ENCODE measurements at places on chromosomes 5 and 9.

GRCh38 chr9:95598236-95598635 lies 81.5 kb upstream of the PTCH1 start:
- no peak for DNase-seq

DNA sequence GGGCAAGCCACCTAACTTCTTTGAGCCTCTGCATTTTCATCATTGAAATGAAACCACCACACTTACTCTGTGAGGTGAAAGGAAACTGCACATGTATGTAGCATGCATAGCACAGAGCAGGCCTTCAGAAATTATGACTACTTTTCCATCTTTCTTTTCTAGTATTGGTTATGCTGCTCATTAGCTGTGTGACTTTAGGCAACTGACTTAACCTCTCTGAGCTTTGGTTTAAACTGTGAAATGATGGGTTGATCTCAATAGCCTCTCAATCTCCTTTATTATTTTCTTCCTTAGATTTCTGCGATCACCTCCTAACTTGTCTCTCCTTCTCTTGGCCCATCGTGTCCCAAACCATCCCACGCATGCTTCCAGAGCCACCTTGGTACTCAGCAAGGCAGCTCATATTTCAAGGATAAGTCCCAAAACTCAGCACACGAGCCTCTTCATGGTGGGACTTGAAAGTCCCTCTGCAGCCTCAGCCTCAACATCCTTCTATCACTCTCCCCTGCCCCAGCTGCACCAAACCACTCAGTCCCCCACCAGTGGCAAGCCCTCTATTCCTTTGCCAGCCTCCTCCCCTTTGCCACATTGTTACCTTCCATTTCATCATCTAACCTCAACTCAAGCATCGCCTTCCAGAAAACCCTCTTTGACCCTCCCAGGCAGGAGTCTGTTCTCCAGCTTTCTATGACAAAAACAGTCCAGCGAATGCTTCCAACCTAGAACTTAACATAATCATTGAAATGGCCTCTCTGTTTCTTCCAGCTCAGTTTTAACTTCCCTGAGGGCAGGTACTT lies 60.3 kb upstream of the DNAH5 start:
- DNase-seq, result no peak

GRCh38 chr9:4196886-4197285 lies 103.0 kb downstream of the GLIS3 start:
- DNase-seq, result no peak

DNA sequence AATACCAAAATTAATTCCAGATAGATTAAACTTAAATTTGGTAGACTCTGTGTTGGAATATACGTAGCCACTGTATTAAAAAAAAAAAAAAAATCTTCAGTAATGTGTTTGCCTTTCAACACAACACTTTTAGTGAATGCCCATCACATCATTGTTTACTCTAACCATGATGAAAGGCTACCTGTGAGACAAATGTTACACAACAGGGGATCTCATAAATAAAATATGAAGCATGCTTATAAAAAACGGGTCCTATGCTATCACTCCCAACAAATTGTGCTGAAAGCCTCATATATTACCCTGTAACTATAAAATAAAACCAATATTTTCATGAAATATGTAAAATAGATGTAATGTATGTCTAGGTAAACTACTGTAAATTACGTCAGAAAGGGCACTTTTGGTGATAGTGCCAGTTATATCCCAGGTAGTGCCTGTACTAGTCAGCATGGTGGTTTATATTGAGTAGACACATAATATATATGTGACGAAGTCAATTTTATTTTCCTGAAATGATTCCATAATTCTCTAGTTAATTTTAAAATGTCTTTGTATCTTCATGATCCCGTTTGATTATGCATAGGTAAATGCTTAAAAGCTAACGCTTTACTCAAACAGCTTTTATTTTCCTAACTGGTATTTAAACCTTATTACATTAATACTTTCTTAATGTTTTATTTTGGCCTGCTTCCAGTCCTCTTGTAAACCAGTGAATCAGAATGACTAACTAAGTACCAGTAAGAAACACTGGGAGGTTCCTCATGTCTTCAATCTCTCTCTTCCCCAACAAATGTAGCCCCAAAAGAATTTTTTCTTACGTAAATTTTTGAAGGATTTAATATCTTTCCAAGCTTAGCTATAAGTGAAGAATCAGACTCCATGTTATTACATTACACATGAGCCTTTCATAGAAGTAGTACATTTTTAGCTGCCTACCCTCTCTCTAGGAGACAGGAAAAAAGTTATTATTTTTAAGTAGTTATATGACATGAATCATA lies 420.3 kb downstream of the GABRG2 start:
- DNase-seq, result no peak

- no peak for DNase-seq
Measured at GRCh38 chr5:89105836-89106235, 222.9 kb upstream of the MEF2C start.

DNA sequence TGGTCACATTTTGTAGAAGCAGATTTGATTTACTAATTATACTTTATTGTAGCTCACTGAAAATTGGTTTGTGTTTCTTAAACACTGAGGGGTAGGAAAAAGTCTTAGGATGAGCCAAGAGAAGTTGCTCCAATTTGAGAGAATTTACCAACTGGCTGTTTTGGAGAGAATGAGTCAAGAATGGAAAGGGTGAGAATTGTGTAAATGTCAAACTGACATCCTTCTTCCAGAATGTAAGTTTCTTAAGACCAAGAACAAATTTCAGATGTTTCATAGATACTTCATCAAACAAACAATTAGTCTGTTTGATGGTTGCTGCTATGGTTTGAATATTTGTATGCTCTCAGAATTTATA lies 106.2 kb upstream of the TXNDC8 start:
- DNase-seq, result no peak

DNA sequence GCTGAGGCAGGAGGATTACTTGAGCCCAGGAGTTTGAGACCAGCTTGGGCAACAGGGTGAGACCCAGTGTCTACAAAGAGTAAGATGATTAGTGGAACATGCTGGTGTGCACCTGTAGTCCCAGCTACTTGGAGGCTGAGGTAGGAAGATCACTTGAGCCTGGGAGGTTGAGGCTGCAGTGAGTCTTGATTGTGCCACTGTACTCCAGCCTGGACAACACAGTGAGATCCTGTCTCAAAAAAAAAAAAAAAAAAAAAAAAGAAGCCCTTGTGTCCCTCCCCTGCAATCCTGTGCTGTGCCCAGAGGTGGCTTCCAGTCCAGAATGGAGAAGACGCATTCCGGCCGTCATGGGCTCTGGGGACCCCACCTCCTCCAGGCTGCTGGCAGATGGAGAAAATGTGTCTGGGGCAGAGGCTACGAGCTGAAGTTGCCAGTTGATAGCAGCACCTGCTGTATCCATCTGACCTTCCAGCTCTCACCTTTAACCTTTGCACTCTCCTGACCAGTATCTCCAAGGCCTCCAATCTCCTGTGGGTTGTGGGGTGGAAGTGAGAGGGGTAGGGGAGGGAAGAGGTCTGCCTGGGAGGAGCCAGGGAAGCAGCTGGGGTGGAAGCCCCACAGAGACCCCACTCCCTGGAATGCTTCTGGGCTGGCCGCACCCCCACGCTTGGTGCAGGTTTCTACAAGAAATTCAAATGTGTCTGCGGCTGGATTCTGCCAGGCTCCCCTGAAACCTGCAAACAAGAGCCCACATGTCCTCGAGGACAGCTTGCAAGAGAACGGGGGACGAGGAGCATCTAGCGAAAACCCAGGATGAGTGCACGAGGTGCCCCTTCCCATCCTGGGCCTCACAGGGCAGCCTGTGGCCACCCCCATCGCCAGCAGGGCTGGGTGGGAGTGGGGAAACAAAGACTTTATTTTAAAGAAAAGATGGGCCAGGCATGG lies 148.3 kb upstream of the IER5L start:
- DNase-seq, result no peak

- no peak for DNase-seq
Measured at GRCh38 chr9:28770226-28770625, 1196.9 kb upstream of the C9orf72 start.

- no peak for DNase-seq
Measured at GRCh38 chr5:31100781-31101310, 92.6 kb upstream of the CDH6 start.

- DNase-seq, result no peak
Measured at GRCh38 chr5:106086352-106086751, 1584.4 kb downstream of the EFNA5 start.

Data from nucleus accumbens (tissue), 56 donors.